ENCODE measurements at places on chromosomes 3 and 15. TPM values are rescaled to one million over a fixed set of nuclear protein-coding genes. Genes with fewer than 3 reads are reported as not detected.

Gene MED12L
- total RNA-seq: 0.58 TPM

Gene FGF7
- 0.12 TPM for total RNA-seq

Gene TIMP4
- total RNA-seq: not detected

Gene ADAMTS9
- total RNA-seq: not detected

Gene ALG3
- 32.7 TPM for total RNA-seq

Gene KLHL40
- total RNA-seq: not detected

Gene GPR160
- 17.7 TPM for total RNA-seq

Gene RFX7
- 44.8 TPM for total RNA-seq

Gene FBXW12
- not detected for total RNA-seq

Gene AP3B2
- 0.61 TPM for total RNA-seq

Gene SLC24A1
- 6.7 TPM for total RNA-seq

Gene CGNL1
- total RNA-seq: 0.24 TPM

Gene THBS1
- 5.6 TPM for total RNA-seq

Gene CACNA2D2
- 0.85 TPM for total RNA-seq

Gene TERC
- 12.5 TPM for total RNA-seq

Gene CASR
- total RNA-seq: not detected

Gene CTXND1
- not detected for total RNA-seq

Gene IL17RC
- total RNA-seq: 0.25 TPM

Gene ADGRG7
- not detected for total RNA-seq
